ENCODE measurements at places on chromosomes 4 and X.

DNA sequence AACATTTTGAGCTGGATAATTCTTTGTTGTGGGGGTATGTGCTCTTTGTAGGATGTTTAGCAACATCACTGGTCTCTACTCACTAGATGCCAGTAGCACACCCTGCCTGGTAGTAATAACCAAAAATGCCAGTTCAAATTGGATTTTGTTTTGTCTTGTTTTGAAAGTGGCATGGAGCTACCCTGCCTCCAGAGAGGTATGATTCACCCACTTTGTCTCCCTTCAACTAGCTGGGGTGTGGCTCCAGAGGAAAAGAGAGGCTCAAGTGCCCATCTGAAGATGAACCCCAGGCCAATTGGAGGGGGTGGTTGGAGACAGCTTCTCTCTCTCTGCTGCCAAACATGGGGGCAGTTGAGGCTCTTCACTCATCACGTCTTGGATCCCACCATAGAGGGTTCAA lies 34.5 kb downstream of the NIPAL1 start:
- DNase-seq, result no peak
- peaks cover 25% of the 10 kb centered on the region for H3K4me1 ChIP-seq
- peaks cover 6% of the 10 kb centered on the region for H3K36me3 ChIP-seq
- H3K4me3 ChIP-seq, result no peak overlapping the region
- peaks cover 24% of the 10 kb centered on the region for H3K27me3 ChIP-seq

GRCh38 chr4:172881645-172882044 lies 287.0 kb upstream of the GALNT7 start:
- H3K27me3 ChIP-seq, result no peaks in the 10 kb centered on the region
- H3K4me1 ChIP-seq, result no peaks in the 10 kb centered on the region
- no peak for DNase-seq
- H3K36me3 ChIP-seq, result no peaks in the 10 kb centered on the region
- no peak overlapping the region for H3K4me3 ChIP-seq

GRCh38 chr4:5707778-5708448 lies 446 bp downstream of the EVC2 start:
- H3K36me3 ChIP-seq, result peaks cover 3% of the 10 kb centered on the region
- no peak for DNase-seq
- H3K4me1 ChIP-seq, result peaks cover 15% of the 10 kb centered on the region
- no peak overlapping the region for H3K27ac ChIP-seq

DNA sequence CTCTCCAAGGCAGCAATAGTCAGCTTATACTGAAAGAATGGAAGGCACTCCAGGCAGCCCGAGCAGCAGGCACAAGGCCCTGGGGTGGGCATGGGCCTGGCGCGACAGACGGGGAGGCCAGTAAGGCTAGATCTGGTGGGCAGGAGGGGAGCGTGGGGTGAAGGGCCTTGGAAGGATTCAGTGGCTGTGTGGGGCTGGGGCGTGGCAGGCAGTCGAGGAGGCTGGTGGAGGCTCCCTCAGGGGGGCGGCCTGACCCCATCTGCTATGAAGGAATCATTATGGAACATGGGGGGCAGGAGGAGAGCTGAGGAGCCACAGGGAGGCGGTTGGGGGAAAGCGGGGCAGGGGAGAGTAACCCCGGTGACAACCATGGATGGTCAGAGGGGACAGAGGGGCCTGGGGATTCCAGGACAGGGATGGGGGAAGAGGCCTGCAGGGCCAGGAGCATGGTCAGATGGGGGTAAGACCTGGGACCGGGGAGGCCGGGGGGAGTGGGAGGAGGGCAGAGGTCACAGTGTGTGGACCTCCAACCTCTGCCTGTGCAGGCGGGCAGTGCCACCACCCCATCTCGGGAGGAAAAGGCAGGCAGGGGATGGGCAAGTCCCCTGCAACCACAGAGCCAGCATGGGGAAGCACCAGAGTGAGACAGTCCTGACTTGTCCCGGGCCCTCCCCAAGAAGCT lies 70.3 kb downstream of the ACOX3 start:
- no peak overlapping the region for H3K27ac ChIP-seq
- H3K4me3 ChIP-seq, result no peak overlapping the region
- no peaks in the 10 kb centered on the region for H3K4me1 ChIP-seq
- no peaks in the 10 kb centered on the region for H3K27me3 ChIP-seq
- peaks cover 3% of the 10 kb centered on the region for H3K36me3 ChIP-seq

- H3K36me3 ChIP-seq, result no peaks in the 10 kb centered on the region
- H3K27ac ChIP-seq, result peak overlapping the region; percentile 57
- H3K4me3 ChIP-seq, result peak overlapping the region; percentile 61
- no peaks in the 10 kb centered on the region for H3K27me3 ChIP-seq
- H3K4me1 ChIP-seq, result peaks cover 17% of the 10 kb centered on the region
These were observed 9.4 kb downstream of the FNIP2 start for GRCh38 chr4:158778156-158778711.
